ENCODE measurements at places on chromosomes 12 and 14. TPM values are rescaled to one million over a fixed set of nuclear protein-coding genes. Genes with fewer than 3 reads are reported as not detected.

Gene KSR2
- total RNA-seq: 0.24 TPM

Gene SDR9C7
- not detected for total RNA-seq

Gene CLEC2B
- total RNA-seq: 53.2 TPM

Gene TPH2
- total RNA-seq: not detected

Gene CFAP251
- total RNA-seq: 1.5 TPM

Gene GOLGA5
- 37.2 TPM for total RNA-seq

Gene SOAT2
- not detected for total RNA-seq

Gene ASIC1
- 0.24 TPM for total RNA-seq

Gene CBLN3
- total RNA-seq: 0.72 TPM

Gene DEGS2
- not detected for total RNA-seq

Gene NXPH4
- 1.7 TPM for total RNA-seq

Gene CLEC12A
- total RNA-seq: not detected

Gene IRAK3
- total RNA-seq: 3.5 TPM

Gene CD163
- not detected for total RNA-seq

Gene OR2AP1
- total RNA-seq: not detected

Gene ZFHX2
- total RNA-seq: not detected

Gene SLC6A13
- not detected for total RNA-seq

Gene ARHGEF40
- 26.0 TPM for total RNA-seq

Gene EGLN3
- 4.4 TPM for total RNA-seq

Gene PLEKHG7
- total RNA-seq: not detected

Gene GSG1
- not detected for total RNA-seq

Gene PTGER2
- 1.6 TPM for total RNA-seq

Gene CCDC197
- total RNA-seq: not detected

Gene EML1
- total RNA-seq: 3.3 TPM

Gene BAZ2A
- 9.9 TPM for total RNA-seq

Gene GALNT8
- not detected for total RNA-seq

Gene DDX24
- 115 TPM for total RNA-seq

Gene LRFN5
- 0.12 TPM for total RNA-seq

Gene NRXN3
- 0.24 TPM for total RNA-seq

Gene KRT78
- total RNA-seq: 0.36 TPM

Gene PTCSC3
- total RNA-seq: not detected

Gene KRT73
- not detected for total RNA-seq

Gene PRB3
- total RNA-seq: not detected

Gene VRTN
- not detected for total RNA-seq

Gene TPPP2
- total RNA-seq: not detected

Gene SLC35F4
- not detected for total RNA-seq

Gene WNT5B
- total RNA-seq: 42.9 TPM

Gene ACTR10
- total RNA-seq: 88.8 TPM

Gene ETFBKMT
- 1.4 TPM for total RNA-seq

Gene ANO4
- total RNA-seq: 1.1 TPM

Gene IAPP
- not detected for total RNA-seq

Gene PTPRO
- 0.72 TPM for total RNA-seq

Gene LYZ
- total RNA-seq: 0.10 TPM

Gene TRPV4
- 0.96 TPM for total RNA-seq

Gene C1RL
- total RNA-seq: 9.0 TPM

Gene BICDL1
- not detected for total RNA-seq

Gene TMEM119
- 232 TPM for total RNA-seq

Gene TMEM63C
- not detected for total RNA-seq

Gene MYH6
- total RNA-seq: not detected

Gene TMEM229B
- 3.7 TPM for total RNA-seq
